ENCODE measurements at places on chromosomes 5 and 9.

GRCh38 chr9:5438301-5439162 lies 807 bp upstream of the PLGRKT start:
- peak; percentile 59 for DNase-seq

- no peak for DNase-seq
Measured at GRCh38 chr9:8825585-8826147, 1026.1 kb upstream of the DMAC1 start.

DNA sequence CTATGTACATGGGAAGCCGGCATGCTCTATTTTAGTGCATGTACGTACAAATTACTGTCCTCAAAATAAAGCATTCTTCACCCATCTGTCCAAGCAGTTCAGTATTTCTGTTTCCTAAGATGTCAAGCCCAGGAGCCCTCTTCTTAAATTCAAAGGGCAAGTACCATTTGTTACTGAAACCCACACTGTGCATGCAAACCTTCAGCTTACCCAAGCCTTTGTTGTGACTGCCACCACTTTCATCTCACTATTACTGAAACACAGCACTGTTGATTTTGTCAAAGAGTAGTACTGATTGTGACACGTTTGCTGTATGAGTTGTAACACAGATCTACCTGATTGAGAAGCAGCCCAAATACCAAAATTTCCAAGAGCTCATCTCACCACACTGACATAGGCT lies 390.4 kb upstream of the IZUMO3 start:
- DNase-seq, result no peak

DNA sequence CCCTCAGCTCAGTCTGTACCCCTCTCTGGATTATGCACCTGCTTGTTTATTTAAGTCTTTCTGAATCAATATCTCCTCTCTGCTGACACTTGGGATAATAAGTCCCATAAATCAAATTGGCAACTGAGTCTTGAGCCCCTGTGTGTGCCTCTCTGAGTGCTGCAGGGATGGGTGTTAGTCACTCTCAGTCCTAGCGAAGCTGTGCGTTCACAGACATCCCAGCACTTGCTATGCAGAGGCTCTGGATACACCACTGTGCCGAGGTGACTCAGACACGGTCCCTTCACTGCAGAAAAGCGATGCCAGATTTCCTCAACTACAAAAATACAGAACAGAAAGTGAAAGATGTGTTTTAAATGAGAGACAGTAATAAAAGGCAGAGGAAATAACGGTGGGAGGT lies 4.1 kb upstream of the KCNMB1 start:
- peak; percentile 20 for DNase-seq

GRCh38 chr9:75039009-75039408 lies 10.9 kb upstream of the CARNMT1 start:
- DNase-seq, result no peak

GRCh38 chr9:19665146-19665863 lies 123.5 kb downstream of the SLC24A2 start:
- DNase-seq, result no peak

- no peak for DNase-seq
Measured at GRCh38 chr5:90477621-90478215, 3.1 kb downstream of the POLR3G start.

- DNase-seq, result no peak
Measured at GRCh38 chr5:31485376-31486207, 46.3 kb downstream of the DROSHA start.

- no peak for DNase-seq
Measured at GRCh38 chr5:65047948-65048690, 279.4 kb downstream of the CWC27 start.

Data from CD4-positive, alpha-beta T cell treated with Interleukin-4 for 1 hour (primary cell).